ENCODE measurements at places on chromosomes 7 and 10. TPM values are rescaled to one million over a fixed set of nuclear protein-coding genes. Genes with fewer than 3 reads are reported as not detected.

The SSC4D gene
- not detected for total RNA-seq

The ASAH2B gene
- 4.8 TPM for total RNA-seq

The NHLRC2 gene
- total RNA-seq = 41.6 TPM

- no peak for DNase-seq
These were observed 43.0 kb downstream of the MTERF1 start for GRCh38 chr7:91837397-91838070.

GRCh38 chr10:115164220-115164619 lies 71.1 kb downstream of the ATRNL1 start:
- DNase-seq = no peak

DNA sequence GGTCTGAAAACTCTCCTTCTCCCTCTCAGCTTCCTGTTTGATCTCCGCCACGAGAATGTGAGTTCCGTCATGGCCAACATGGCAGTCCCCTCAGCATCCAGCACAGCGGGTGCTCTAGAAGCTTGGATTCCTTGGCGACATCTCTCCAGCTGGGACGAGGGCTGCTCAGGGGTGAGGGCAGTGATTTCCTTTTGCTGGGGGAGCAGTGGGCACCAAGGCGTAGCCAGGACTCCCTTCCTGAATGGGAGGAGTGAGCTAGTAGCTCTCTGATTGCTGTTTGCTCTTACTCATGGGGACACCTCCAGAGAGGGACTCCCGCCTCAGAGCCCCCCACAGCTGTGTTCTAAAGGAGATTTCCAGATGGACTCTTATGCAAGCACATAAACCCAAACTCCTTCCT lies 28.8 kb upstream of the CTBP2 start:
- DNase-seq = no peak

DNA sequence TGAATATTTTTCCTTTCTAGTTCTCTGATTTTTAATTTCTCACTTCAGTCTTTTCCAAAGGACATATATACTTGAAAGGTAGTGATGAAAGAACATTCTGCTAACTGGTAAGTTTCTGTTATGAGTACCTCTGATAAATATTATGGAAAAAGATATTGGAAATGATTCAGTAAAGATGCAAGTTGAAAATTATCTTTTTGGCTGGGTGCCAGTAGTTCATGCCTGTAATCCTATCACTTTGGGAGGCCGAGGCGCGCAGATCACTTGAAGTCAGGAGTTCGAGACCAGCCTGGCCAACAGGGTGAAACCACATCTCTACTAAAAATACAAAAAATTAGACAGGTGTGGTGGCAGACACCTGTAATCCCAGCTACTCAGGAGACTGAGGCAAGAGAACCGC lies 62.1 kb downstream of the ANKRD26 start:
- no peak for DNase-seq

DNA sequence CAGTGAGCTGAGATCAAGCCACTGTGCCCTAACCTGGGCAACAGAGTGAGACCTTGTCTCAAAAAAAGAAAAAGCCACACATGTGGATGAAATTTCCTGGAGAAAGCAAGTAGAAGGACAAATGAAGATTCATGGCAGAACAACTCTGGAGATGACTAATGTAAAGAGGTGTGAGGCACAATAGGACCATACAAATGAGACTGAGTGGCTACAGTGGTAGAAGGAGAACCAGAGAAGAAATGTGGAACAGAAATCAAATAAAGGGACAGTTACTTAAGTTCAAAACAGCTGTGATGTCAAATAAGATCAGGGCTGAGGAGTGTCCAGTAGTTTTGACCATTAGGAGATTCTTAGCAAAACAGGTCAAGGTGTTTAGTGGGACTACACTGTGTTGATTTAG lies 130.9 kb upstream of the CDK6 start:
- DNase-seq = no peak

Data from transverse colon (tissue), 4 donors.